ENCODE measurements at places on chromosomes 3 and 15.

DNA sequence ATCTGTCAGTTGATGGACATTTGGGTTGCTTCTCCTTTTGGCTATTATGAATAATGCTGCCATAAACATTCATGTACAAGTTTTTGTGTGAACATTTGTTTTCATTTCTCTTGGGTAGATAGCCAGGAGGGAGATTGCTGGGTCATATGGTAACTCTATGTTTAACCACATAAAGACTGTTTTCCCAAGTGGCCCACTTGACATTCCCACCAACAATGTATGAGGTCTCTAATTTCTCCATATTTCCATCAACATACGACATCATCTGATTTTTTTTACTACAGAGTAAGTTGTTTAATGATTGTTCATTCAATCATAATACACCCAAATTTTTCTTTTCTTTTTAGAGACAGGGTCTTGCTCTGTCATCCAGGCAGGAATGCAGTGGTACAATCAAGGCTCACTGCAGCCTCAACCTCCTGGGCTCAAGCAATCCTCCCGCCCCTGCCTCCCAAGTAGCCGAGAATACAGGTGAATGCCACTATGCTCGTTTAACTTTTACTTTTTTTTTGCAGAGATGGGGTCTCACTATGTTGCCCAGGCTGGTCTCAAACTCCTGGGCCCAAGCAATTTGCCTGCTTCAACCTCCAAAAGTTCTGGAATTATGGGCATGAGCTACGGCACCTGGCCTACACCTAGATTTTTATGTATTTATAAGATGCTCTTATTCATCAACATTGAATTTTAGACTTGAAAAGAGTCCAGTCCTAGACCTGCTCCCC is 6.8 kb downstream of the IP6K1 start:
- DNase-seq = no peak

DNA sequence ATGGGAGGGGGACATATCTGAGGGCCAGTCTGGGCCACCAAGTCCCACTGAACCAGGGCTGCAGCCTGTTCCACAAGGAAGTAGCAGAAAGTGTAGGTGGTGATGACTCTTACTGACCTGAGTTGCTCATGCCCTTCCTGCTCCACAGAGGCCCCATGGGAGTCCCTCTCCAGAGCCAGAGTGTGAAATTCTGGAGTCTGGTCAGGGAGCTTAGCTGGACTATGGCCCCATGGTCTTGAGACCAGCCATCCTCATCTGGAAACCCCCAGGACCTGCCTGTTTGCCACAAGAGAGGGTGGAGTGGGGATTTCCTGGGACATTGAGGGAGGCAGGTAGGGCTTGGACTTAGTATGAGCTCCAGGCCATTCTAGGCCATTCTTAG is 3.0 kb downstream of the SPINT1 start:
- no peak for DNase-seq

DNA sequence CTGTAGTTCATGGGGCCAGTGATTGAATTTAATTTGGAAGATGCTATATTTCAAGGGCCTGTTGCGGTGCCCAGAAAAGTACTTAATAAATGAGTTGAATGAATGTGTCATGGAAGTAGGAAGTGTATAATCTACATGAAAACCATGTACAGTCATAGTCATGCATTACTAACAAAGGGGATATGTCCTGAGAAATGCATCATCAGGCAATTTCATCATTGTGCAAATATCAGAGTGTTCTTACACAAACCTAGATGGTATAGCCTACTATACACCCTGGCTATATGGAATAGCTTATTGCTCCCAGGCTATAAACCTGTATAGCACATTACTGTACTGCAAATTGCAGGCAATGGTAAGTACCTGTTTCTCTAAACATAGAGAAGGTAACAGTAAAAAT is 10.7 kb upstream of the MYO5C start:
- peak; percentile 6 for DNase-seq

GRCh38 chr15:44541282-44541958 is 4.5 kb downstream of the EIF3J start:
- DNase-seq = peak; percentile 80

DNA sequence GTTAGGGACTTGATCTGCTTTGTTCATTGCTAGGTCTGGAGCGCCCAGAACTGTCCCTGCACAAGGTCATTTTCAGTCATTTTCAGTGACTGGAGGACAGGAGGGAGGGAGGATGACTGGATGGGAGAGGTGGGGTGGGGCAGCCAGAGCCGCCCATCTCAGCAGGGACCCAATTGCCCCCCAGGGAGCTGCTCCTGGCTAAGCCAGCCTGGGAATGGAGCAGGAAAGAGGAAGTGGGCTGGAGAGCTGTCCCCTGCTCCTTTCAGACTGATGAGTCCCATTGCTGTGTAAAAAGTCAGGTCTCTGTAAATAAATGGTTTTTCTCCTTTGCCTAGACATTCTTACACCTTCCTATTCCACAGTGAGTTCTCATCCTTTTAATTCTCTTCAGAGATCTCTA is 98.4 kb upstream of the RAD18 start:
- DNase-seq = no peak

GRCh38 chr3:183259621-183260020 is 6.6 kb downstream of the B3GNT5 start:
- DNase-seq = no peak

GRCh38 chr3:64349551-64349950 is 124.3 kb upstream of the PRICKLE2 start:
- no peak for DNase-seq

- no peak for DNase-seq
Observed at GRCh38 chr3:25888892-25889524, 99.1 kb downstream of the OXSM start.

GRCh38 chr15:46316024-46316423 is 681.2 kb downstream of the SQOR start:
- no peak for DNase-seq

- DNase-seq = no peak
Observed at GRCh38 chr3:46221938-46222337, 13.8 kb upstream of the CCR1 start.

DNA sequence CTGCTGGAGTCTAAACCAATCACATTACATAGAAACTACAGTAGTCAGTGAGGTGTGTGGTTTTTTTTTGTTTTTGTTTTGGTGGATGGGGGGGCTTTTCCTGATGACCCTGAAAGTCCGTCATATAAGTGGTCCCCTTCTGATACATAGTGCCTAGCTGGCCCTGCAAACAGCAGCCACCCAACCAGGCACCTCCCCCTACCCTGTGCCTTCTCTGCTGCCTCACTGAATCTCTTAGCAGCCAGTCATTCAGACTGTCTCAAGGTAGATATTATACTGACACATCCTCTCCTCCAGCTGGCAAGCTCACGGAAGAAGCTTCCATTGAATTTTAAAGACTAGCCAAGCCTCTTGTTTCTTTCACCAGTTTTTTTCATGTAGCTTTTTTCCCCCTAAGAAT is 21.4 kb downstream of the SYN2 start:
- DNase-seq = no peak

DNA sequence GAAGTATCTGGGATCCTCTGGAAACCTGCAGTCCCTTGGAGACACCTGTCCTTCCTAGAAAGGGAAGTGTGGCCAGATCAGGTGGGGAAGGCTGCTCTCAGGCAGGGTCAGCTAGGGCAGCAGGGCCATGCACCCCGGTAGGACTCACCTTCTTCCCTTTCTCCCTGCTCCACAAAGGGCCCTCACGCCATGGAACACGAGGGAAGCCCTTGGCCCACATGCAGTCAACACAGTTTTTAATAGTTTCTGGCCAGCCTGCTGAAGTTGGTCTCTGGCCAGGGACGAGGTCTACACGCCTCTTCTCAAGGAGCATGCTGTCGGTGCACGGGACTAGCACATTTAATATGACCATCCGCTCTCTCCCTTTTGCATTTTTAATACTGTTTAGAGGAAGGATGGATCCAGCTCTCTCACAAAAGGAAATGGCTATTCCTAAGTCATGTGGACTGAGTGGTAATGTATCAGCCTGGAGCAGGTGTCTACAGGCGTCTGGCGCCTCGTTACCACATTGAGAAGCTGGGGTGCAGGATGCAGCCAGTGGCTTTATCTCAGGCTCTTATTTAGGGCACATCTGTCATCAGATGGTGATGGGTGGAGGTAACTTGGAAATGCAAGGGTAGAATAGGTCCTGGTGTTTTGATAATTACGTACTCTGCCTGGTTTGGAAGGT is 153.9 kb downstream of the KLF13 start:
- no peak for DNase-seq

DNA sequence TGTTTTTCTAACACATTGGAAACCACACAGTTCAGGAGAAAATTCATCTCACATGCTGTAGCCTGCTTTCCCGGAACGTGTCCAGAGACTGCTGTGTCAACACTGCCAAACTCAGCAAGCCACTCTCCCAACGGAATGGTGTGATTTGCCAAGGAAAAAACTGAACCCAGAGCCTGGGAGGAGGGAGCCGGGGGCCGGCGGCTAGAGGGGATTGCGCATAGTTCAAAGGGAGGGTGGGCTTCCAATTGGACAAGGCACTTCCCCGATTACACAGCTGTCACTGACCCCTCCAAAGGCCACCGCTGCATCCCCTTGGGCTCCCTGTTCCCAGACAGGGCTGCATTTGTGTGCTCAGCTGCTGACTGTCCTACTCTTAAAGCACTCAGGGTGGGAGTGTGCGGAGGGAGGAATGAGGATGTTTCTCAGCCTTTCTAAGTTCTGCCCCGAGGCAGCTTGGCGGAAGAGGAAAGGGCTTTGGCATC is 256.2 kb downstream of the ZNF621 start:
- DNase-seq = no peak

GRCh38 chr3:120823156-120823555 is 80.6 kb downstream of the GTF2E1 start:
- DNase-seq = no peak

GRCh38 chr3:38000242-38000916 is 9.8 kb downstream of the VILL start:
- DNase-seq = no peak

- no peak for DNase-seq
Observed at GRCh38 chr3:170529346-170529745, 56.5 kb downstream of the SLC7A14 start.

- DNase-seq = no peak
Observed at GRCh38 chr3:50554553-50554952, 13.0 kb downstream of the C3orf18 start.

DNA sequence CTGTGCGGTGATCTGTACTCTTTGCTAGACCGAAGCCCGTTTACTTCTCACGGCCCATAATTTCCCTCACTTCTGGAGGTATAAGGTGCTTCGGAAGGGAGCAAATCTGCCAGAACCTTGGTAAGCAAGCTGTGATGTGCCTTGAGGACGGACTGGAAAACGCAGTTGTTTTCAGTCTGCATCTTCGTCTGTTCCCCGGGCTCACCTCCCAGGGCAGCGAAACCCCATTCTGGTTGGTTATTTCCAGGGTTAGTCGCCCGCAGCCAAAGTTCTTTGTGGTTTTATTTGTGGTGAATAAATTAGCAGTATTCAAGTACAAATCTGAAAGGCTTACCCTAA is 401 bp downstream of the RAMAC start:
- no peak for DNase-seq

GRCh38 chr3:107523289-107523538 is 452 bp downstream of the BBX start:
- DNase-seq = no peak

- no peak for DNase-seq
Observed at GRCh38 chr15:78617516-78617915, 3.3 kb downstream of the CHRNA3 start.

- DNase-seq = no peak
Observed at GRCh38 chr3:16866571-16866970, 18.2 kb upstream of the PLCL2 start.

GRCh38 chr3:45907769-45908705 is 21.7 kb downstream of the CCR9 start:
- DNase-seq = no peak

GRCh38 chr3:197000211-197000610 is 29.4 kb downstream of the MELTF start:
- DNase-seq = no peak

DNA sequence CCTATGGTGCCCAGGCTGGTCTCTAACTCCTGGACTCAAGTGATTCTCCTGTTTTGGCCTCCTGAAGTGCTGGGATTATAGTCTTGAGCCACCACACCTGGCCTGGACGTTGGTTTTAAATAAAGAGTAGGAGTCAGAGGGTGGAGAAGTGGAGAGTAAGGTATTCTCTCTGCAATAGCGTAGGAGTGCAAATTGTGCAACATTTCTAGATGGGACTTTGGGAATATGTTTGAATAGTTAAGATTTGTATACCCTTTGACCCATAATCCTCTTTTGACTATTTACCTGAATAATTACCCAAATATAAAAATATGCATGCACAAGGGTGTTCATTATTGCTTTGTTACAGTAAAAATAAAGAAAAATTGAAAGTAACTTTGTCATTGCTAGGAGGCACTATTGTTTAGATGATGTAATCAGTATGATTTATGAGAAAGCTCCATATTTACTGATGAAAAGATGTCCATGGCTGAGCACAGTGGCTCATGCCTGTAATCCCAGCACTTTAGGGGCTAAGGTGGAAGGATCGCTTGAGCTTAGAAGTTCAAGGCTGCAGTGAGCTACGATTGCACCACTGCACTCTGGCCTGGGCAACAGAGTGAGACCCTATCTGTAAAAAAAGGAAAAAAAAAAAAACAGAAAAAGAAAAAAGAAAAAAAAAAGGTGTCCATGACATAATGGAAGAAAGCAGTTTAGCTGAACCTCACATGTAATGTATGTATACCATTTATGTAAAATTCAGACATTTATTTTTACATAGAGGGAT is 15.1 kb upstream of the XYLB start:
- DNase-seq = no peak

DNA sequence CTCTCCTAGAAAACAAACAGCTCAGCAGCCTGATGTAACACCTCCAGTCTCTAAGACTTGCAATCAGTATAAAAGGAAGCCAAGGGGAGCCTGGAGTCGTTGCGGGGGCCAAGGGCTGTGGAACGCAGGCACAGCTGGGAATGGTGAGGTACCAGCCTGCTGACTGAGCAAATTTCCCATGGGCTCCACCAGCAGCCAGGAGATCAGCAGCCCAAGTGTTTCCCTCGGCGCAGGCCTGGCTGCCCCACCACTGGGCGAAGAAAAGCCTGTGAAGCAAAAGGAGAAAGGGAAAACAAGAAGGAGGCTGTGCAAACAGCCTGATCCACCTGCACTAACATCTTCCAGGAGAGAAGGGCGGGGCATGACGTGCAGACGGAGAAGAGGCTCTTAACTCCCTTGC is 155.3 kb downstream of the SHQ1 start:
- no peak for DNase-seq

DNA sequence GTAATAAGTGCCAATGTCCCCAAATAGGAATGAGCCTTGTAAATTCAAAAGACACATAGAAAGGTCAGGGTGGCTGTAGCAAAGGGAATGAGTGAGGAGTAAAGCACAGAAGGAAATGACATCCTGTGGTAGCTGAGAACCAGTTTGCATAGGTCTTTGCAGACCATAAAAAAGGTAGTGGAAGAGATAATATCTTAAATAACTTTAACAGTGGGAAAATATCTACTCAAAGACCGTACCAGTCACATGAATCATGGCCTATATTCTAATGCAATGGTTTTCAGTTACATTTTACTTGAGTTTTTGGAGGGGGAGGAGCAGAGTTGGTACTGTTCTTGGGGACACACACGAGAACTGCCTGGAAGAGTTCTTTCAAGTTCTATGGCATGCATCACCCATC is 297.3 kb upstream of the ADAMTS9 start:
- DNase-seq = no peak

All from fibroblast of skin of left quadriceps (primary cell).